Smooth muscle cell of the coronary artery (primary cell): ENCODE measurements at places on chromosomes 7 and 10. TPM values are rescaled to one million over a fixed set of nuclear protein-coding genes. Genes with fewer than 3 reads are reported as not detected.

RADIL gene
- total RNA-seq = 0.38 TPM in 1 of 2 replicates, not detected in the other

PALD1 gene
- total RNA-seq = 1.1 and 1.7 TPM in 2 replicates

PRPF18 gene
- total RNA-seq = 16.7 and 24.9 TPM in 2 replicates

IL6 gene
- total RNA-seq = 32.2 and 60.7 TPM in 2 replicates

NMT2 gene
- total RNA-seq = 24.2 and 36.1 TPM in 2 replicates

FAM237B gene
- not detected in 2 replicates for total RNA-seq

PDGFA gene
- 17.9 and 122 TPM in 2 replicates for total RNA-seq

BLNK gene
- not detected in 2 replicates for total RNA-seq

CALHM2 gene
- total RNA-seq = 19.0 and 27.1 TPM in 2 replicates

MYL10 gene
- total RNA-seq = not detected in 2 replicates

ACSL5 gene
- total RNA-seq = 0.30 and 3.7 TPM in 2 replicates

LRIT1 gene
- not detected in 2 replicates for total RNA-seq

GPR15LG gene
- total RNA-seq = not detected in 2 replicates

SSC4D gene
- 0.68 TPM in 1 of 2 replicates, not detected in the other for total RNA-seq

CYP2E1 gene
- 0.53 and 0.59 TPM in 2 replicates for total RNA-seq

VPS41 gene
- 57.7 and 84.1 TPM in 2 replicates for total RNA-seq

CCDC201 gene
- total RNA-seq = not detected in 2 replicates

CHN2 gene
- 1.2 and 2.2 TPM in 2 replicates for total RNA-seq

TFR2 gene
- under 0.01 and 0.08 TPM in 2 replicates for total RNA-seq

RBP4 gene
- 0.15 and 0.23 TPM in 2 replicates for total RNA-seq

PPP1R17 gene
- not detected in 2 replicates for total RNA-seq

GNG11 gene
- 2.8 and 48.6 TPM in 2 replicates for total RNA-seq

NRCAM gene
- 1.1 and 1.9 TPM in 2 replicates for total RNA-seq

UMAD1 gene
- total RNA-seq = 4.4 and 9.7 TPM in 2 replicates

STOX1 gene
- under 0.01 and 0.12 TPM in 2 replicates for total RNA-seq

SFMBT2 gene
- total RNA-seq = 0.08 and 0.59 TPM in 2 replicates

MCU gene
- total RNA-seq = 28.1 and 43.2 TPM in 2 replicates
